ENCODE measurements at places on chromosomes 1 and 21.
A peak's percentile ranks its signal among the peaks of the same experiment; 100 is the strongest.

DNA sequence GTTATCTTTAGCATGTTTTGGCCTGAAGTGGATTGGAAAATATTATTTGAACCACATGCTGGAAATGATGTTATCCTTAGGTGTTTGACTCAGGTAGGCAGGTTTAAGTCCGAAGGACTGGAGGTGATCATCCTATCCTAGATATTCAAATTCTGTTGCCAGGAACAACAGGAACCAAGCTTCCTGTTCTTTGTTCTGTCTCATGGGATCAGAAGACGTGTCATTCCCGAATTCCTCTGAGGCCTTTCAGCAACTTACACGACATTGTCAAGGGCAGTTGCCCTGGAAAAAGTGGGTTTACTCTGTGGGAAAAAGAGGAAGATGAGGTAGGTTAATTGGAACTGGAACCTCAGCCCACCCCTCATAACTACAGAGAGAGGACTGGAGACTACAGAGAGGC, 36.6 kb downstream of the SLAMF6 start:
- DNase-seq: no peak

- no peak for DNase-seq
Measured at GRCh38 chr1:3456449-3456963, 2.0 kb downstream of the ARHGEF16 start.

DNA sequence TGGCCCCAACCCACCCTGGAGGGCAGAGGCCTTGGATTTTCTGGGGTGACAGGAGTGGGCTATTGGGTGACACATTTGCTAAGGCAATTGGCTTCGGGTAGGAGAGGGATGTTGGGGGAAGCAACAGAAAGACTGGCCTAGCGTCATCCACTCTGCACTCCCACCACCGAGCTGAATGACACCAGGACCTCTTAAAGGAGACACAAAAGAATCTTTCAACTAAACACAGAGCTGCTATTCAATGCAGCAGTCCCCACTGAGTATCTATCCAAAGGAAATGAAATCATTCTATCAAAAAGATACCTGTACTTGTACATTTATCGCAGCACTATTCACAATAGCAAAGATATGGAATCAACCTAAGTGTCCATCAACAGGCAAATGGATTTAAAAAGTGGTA, 6.2 kb downstream of the TFF2 start:
- no peak for DNase-seq

DNA sequence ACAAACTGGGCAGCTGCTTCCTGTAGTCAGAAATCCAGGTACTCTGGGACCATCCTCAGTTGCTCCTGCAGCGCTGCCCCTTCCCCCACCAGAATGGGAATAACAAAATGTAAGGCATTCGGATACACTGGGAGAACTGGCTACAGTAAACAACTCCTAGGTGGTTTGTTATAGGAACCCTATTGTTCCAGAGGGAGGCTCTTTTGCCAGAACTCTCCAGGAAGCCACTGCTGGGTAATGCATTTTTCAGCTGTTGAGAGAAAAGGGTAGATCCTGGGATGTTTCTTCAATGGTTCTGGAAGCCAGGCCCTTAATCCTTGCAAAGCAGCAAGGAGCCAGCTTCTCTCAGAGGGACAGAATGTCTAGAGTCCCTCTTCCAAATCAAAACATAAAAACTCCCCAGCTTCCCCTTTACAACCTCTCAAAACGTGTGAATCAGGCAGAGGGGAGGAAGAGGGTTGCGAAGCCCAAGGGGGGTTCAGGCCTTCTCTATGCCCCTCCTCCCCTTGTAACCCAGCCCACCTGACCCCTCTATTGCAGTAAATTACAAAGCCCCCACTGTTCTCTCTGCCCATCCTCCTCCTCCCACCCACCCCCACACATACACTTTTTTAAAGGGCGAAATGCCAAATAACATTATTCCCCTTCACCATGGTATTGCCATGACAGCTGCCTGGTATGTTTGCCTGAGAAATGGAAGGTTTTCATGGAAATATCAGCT, 29.1 kb downstream of the PLPP3 start:
- no peak for DNase-seq

- no peak for DNase-seq
Measured at GRCh38 chr1:24636661-24637357, 6.3 kb upstream of the SRRM1 start.

DNA sequence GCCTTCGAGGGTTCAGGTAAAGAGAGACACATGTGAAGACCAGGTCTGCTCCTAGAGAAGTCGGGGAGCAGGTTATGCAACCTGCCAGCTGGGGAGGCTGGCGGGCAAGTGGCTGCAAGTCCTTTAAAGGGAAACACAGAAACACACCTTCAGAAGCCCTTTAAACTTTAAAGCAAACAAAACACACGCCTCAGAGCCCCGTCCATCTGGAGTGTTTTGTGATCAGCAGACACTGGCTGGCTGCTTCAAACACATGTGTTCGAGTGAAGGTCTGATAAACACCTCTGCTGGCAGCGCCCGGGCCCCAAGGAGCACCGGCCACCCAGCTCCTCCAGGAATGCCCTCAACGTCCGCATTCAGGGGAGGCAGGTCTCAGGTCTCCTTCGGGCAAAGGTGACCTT, 15.2 kb downstream of the RIPK4 start:
- peak; percentile 72 for DNase-seq

DNA sequence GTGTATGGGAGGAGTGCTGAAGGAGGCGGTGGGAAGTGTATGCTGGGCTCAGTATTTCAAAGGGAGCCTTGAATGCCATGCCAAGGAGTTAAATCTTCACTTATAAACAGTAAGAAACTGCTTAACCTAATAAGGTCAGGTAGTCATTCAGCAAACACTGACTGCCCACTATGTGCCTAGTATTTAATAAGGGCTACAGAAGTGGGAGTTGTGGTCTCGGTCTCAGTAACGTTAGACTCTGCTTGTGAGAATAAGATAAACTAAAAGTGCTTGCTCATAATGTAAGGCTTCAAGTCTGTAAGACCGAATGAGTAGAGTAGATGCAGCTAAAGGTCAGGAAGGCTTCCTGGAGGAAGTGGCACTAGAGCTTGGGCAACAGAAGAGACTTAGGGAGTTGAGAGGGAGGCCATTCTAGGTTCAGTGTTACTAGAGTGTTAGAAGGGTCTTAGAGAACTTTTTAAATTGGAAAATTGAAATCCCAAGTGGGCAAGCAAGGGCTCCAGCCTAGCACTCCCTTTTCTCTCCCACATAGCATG, 6.0 kb downstream of the MARCKSL1 start:
- no peak for DNase-seq
